ENCODE measurements at places on chromosomes 6 and 20. TPM values are rescaled to one million over a fixed set of nuclear protein-coding genes. Genes with fewer than 3 reads are reported as not detected.
A peak's percentile ranks its signal among the peaks of the same experiment; 100 is the strongest.

RCAN2 gene
- 3.4 TPM for total RNA-seq

DNA sequence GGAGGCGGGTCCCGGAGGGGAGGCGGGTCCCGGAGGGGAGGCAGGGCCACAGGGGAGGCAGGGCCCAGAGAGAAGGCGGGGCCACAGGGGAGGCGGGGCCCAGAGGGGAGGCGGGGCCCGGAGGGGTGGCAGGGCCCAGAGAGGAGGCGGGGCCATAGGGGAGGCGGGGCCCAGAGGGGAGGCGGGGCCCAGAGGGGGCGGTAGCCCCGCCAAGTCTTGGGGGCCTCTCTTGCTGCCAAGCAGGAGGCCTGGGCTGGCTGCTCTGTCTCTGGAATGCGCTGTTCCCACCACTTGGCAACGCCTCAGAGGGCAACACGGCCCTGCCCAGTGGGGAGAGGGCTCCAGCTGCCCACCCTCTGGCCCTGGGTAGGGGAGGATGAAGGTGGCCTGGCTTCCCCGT is 80.5 kb downstream of the YTHDF1 start:
- H3K27me3 ChIP-seq = no peaks in the 10 kb centered on the region
- no peaks in the 10 kb centered on the region for H3K36me3 ChIP-seq
- H3K4me1 ChIP-seq = no peaks in the 10 kb centered on the region
- H3K4me3 ChIP-seq = no peak overlapping the region
- DNase-seq = no peak
- no peak overlapping the region for H3K27ac ChIP-seq

GRCh38 chr6:13455552-13455966 is 31.8 kb downstream of the GFOD1 start:
- peaks cover 43% of the 10 kb centered on the region for H3K4me1 ChIP-seq
- H3K36me3 ChIP-seq = peaks cover 6% of the 10 kb centered on the region
- no peak for DNase-seq
- H3K27me3 ChIP-seq = no peaks in the 10 kb centered on the region
- H3K4me3 ChIP-seq = no peak overlapping the region

FLRT3 gene
- total RNA-seq = not detected

SNX9 gene
- total RNA-seq = 39.4 TPM

GRCh38 chr6:121042766-121043165 is 291.5 kb downstream of the TBC1D32 start:
- H3K4me1 ChIP-seq = no peaks in the 10 kb centered on the region
- no peak for DNase-seq
- H3K27me3 ChIP-seq = no peaks in the 10 kb centered on the region
- no peak overlapping the region for H3K4me3 ChIP-seq

- H3K27me3 ChIP-seq = peaks cover 21% of the 10 kb centered on the region
- H3K4me1 ChIP-seq = peaks cover 4% of the 10 kb centered on the region
- DNase-seq = no peak
- H3K36me3 ChIP-seq = peaks cover 1% of the 10 kb centered on the region
Measured at GRCh38 chr20:63327231-63327745, 33.9 kb downstream of the CHRNA4 start.

VNN1 gene
- total RNA-seq = not detected

GRCh38 chr6:74518035-74518434 is 687.8 kb downstream of the COL12A1 start:
- H3K4me3 ChIP-seq = no peak overlapping the region
- no peaks in the 10 kb centered on the region for H3K27me3 ChIP-seq
- H3K36me3 ChIP-seq = no peaks in the 10 kb centered on the region

DNA sequence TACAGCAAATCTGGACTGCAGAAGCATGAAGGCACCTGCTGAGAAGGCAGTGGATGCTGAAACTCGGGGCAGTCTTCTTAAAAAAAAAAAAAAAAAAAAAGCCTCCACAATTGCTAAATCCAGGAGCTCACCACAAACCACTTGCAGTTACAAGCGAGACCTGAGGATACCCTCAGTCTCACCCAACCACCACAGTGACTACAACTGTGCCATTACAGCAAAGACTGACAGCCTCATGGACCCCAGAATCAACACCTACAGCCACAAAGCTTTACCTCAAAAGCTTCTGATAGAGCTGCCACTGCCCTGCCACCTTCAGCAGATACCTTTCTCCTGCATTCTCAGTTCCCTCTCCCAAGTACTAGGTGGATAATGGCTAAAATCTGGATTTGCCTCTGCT is 9.0 kb downstream of the COL21A1 start:
- no peaks in the 10 kb centered on the region for H3K27me3 ChIP-seq
- H3K27ac ChIP-seq = no peak overlapping the region
- no peaks in the 10 kb centered on the region for H3K4me1 ChIP-seq
- DNase-seq = no peak
- H3K4me3 ChIP-seq = no peak overlapping the region
- no peaks in the 10 kb centered on the region for H3K36me3 ChIP-seq

- H3K27ac ChIP-seq = no peak overlapping the region
- H3K4me1 ChIP-seq = peaks cover 13% of the 10 kb centered on the region
- H3K27me3 ChIP-seq = no peaks in the 10 kb centered on the region
- H3K36me3 ChIP-seq = peaks cover 6% of the 10 kb centered on the region
- no peak for DNase-seq
Measured at GRCh38 chr20:2838170-2838797, 2.2 kb downstream of the PCED1A start.

DNA sequence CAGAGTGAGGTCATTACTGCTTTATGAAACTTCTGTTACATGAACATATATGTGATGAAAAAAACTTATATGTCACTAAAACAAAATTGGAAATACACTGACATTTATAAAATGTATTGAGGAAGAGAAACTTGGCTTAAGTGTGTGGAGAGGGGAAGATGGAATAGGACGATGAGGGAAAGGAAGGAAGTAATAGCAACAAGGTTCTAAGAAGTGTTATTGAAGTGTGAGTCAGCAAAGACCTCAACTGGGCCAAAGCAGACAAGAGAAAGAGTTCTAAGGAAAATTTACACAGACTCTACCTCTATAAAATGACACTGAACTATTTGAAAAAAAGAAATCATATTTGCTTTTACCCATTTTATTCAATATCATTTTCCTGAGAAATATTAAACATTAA is 38.3 kb downstream of the SNX3 start:
- H3K27ac ChIP-seq = peak overlapping the region; percentile 74
- peaks cover 18% of the 10 kb centered on the region for H3K4me1 ChIP-seq
- no peaks in the 10 kb centered on the region for H3K27me3 ChIP-seq
- H3K4me3 ChIP-seq = no peak overlapping the region

- no peak overlapping the region for H3K27ac ChIP-seq
- no peak overlapping the region for H3K4me3 ChIP-seq
- no peaks in the 10 kb centered on the region for H3K27me3 ChIP-seq
- H3K4me1 ChIP-seq = no peaks in the 10 kb centered on the region
- H3K36me3 ChIP-seq = no peaks in the 10 kb centered on the region
- no peak for DNase-seq
Measured at GRCh38 chr6:128807577-128807976, 75.4 kb upstream of the LAMA2 start.

DYNLT2 gene
- total RNA-seq = 2.0 TPM

- no peaks in the 10 kb centered on the region for H3K27me3 ChIP-seq
- peaks cover 50% of the 10 kb centered on the region for H3K36me3 ChIP-seq
Measured at GRCh38 chr6:144378437-144378836, 93.3 kb downstream of the UTRN start.
